ENCODE measurements at places on chromosomes 2 and 18.

DNA sequence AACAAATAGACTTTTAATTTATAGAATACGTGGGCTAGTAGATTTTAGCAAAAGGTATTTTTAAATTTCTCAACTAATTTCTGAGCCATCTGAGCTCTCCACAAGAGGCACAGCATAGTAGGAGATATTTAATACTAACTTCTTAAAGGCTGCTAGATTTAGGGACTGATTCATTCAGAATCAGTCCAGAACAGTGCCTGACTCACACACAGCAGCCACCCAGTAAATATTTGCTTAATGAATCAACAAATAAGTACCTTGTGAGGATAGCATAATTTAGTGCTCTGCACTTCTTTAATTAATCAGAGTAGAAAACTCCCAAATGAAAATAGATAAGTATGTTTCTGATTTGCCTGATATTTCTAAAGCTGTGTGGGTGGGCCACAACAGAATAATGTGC lies 35.6 kb upstream of the SYT4 start:
- DNase-seq = no peak

DNA sequence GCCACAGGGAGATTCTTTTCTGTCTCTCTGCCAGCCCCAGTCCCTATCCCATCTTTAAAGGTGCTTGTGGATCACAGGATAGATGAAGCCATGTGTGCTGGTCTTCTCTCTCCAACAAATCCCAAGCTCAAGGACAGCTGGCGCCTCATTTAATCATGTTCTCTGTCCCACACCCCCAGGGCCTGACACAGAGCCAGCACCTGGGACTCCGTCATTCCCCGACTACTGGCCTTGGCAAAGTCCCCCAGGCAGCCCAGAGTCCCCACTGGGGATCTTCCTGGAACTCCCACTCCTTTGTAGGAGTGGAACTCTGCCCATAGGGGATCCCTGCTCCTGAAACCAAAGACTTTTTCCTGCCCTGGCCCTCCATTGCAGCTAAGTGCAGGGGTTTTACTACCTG lies 60.8 kb downstream of the MTHFD2 start:
- DNase-seq = no peak

DNA sequence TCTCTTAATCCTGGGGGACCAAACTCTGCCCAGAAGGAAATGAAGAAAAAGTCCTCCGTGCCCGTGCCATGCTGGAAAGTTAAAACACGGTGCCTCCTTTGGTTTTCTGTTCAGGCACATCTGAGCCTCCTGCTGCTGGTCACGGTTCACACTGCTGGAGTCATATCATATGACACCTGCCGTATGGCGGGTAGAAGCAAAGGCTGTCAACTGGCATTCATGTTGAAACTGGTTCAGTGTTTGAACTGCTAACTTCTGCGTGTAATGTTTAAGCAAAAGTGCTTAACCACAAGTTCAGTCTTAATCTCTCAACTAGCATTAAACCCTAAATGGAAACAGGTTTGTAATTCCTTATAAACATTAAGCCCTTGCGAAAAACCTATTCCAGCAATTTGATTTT lies 3.1 kb downstream of the STK39 start:
- peak; percentile 87 for DNase-seq

DNA sequence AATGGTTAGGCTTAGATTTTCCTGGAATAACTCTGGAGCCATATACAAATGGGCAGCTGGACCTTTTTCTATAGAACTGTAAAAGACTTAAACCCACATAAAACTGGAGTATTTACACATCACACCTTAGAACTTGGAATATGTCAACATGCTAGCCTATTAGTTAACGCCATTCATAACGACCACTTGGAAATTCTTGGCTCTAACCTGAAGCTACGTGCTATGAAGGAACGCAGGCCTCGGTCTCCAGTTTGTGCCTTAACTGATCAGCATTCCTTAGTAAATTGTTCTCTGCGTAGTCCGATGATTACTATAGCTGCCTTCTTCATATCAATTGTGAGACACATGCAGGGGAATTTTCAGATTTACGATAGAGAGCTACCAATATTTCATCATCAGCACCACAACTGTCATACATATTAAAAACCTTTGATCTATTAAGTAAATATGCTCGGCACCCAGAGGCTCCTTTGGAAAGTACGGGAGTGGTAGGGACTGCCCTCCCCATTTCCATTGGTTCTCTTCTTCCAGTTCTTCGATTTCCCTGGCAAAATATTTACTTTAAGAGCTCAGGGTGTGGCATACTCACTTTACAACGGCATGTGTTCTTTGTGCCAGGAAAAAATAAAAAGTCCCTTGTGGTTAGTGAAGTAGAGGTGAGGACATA lies 17.5 kb upstream of the CCL20 start:
- no peak for DNase-seq

DNA sequence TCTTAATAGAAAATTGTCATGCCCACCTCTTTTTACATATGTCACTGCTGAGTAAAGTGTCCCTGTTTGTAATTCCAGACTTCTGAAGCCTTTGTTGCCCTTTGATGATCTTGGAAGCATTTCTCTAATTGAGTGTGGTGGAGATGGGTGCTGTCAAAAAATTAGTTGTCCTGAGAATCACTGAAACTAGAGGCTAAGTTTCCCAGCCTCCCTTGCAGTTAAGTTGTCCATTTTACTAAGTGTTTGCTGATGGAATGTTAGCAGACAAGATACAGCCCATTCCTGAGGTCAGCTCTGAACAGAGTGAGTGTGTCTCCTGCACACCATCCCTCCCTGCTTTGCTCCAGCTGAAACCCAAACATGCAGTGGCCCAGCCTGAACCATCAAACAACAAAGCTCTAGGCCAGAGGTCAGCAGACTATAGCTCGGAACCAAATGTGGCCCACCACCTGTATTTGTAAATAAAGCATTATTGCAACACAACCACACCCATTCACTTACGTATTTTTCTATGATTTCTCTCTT lies 28.1 kb upstream of the TMEM177 start:
- DNase-seq = no peak

DNA sequence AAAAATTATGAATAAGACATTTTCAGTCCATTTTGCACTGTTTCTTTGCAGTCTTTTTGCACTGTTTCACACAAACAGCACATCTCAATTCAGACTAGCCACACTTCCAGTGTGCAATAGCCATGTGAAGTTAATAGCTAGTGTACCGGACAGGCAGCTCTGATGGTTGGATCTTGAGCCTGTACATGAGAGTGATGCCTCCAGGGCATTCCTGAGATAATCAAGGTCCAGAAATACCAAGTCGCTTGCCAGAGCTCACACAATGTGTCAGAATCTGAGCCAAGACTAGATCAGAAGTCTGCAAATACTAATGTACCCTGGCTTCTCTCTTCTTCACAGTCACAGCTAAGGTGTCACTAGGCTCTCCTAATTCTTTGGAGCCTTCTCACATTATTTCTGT lies 180.2 kb downstream of the OSR1 start:
- no peak for DNase-seq

DNA sequence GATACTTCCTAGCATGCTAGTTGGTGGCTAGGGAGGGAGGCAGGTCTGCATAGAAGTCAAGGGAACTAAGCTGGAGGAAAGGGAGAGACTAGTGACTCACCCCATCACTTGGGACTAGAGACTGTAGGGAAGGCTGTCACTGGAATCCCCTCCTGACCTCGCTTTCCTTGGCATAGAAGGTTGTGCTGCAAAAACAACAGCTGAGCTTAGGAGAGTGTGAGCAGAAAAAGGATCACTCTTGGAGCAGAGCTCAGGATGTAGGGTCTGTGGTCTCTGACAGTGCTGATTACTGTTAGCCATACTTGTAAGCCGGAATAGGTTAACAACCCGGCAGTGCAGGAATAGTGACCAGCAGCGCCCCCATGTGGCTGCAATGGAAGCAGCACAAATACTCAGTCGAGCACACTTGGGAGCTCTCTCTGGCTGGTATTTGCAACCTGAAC lies 66.9 kb upstream of the SMAD2 start:
- peak; percentile 34 for DNase-seq

GRCh38 chr18:45896991-45897390 lies 70.1 kb downstream of the EPG5 start:
- no peak for DNase-seq

DNA sequence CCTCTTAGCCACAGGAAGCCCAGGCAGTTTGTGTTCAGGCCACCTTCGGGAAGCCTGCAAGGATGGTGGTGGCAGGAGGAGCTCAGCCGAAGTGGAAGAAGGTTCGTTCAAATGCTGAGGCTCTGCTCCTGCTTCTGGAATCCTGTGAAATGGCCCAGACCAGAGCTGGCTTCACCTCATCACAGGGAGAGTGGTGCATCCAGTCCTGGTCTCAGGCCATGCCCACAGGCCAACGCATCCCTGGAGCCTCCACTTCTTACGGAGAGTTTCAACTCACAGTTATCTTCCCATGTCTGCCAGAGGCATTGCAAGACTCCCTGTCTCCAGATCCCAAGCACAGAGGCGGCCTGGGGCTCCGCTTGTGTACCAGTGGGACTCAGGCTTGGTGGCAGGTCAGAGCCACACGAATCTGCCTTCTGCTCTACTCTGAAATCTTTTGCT lies 82.3 kb downstream of the NDUFA10 start:
- no peak for DNase-seq

DNA sequence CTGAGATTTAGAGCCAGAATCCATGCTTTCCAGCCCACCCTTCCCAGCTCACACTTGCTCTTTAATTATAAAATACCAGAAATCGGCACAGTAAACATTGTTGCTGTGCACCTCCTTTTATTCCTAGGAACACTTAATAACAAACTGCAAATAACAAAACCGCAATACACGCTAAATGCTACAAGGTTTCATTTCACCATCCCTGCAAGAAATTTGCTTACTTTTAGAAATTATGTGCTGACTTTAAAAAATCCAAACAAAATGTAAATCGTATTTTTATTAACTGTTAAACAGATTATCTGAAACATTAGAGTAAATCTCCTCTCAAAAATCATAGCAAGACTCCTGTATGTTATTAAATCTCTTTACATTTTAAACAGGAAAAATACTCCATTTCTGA lies 79.3 kb downstream of the TCF4 start:
- no peak for DNase-seq

DNA sequence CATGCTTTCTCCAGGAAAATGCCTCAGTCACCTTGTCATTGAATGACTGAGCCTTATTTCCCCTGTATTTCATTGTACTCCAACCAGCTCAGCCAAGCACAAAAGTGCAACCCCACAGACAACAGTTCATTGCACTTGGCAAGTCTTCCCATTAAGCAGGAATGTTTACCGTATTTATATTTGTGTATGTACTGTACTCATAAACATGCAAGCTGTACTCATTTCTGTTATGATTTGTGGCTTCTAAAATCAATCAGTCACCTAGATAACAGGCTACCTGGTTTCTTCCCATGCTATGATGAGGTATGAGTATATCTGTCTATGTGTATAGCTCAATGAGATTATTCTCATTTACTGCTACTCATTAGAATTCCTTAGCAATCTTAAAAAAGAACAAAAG lies 505.5 kb upstream of the FAM98A start:
- no peak for DNase-seq

DNA sequence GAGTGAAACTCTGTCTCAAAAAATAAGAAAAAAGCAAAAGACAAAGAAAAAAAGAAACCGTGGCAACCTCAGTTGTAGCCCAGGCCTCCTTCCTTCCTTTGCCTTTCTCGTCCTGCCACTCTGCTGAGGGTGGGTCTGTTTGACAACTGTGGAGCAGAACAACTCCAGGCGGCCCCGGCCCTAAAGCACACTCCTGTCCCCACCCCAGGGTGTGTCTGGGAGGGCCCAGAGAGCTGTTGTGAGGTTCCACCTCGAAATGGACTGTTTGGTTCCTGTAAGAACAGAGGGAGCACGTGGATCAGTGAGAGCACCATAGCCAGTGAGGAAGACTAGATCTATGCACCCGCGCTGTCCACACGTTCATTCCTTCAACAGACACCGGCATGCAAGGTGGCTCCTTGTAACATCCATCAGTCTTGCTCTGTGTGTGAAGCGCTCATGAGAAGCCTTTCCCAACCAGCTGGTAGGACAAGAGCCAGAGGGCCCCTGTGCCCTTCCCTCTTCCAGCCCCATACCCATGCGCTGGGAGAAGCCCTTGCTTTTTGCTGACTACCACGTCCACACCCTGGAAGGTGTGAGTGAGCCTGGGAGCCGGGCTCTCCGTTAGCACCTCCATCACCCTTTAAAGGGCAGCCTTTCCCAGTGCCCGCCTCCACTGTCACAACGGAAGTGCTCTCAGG lies 61.6 kb downstream of the SOWAHC start:
- DNase-seq = no peak

- DNase-seq = no peak
These were observed 89.0 kb downstream of the TMEM247 start for GRCh38 chr2:46568212-46569009.

GRCh38 chr2:235160281-235160810 lies 208.5 kb downstream of the SH3BP4 start:
- no peak for DNase-seq

- DNase-seq = no peak
These were observed 1145.3 kb upstream of the CHAC2 start for GRCh38 chr2:52622266-52622665.

GRCh38 chr2:46886268-46887027 lies 29.2 kb downstream of the MCFD2 start:
- DNase-seq = no peak

- DNase-seq = no peak
These were observed 87.0 kb downstream of the EIPR1 start for GRCh38 chr2:3290655-3291054.

DNA sequence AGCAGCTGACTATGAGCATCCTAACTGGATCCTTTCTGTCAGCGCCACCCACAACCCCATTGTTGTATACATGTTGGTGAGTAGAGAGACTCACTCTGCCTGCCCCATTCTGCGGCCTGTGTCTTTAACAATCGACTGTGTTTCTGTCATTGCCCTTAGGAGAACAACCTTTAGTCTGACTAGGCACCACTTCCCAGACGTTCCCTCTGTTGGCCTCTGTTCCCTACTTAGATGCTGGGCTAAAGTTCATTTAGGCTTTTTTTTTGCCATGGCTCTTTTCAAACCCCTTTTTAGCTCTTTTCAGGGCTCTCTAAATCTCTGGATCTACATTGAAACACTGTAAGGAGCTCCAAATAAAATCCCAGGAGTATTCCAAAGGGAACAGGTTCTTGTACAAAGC lies 20.5 kb upstream of the ACAA2 start:
- no peak for DNase-seq

DNA sequence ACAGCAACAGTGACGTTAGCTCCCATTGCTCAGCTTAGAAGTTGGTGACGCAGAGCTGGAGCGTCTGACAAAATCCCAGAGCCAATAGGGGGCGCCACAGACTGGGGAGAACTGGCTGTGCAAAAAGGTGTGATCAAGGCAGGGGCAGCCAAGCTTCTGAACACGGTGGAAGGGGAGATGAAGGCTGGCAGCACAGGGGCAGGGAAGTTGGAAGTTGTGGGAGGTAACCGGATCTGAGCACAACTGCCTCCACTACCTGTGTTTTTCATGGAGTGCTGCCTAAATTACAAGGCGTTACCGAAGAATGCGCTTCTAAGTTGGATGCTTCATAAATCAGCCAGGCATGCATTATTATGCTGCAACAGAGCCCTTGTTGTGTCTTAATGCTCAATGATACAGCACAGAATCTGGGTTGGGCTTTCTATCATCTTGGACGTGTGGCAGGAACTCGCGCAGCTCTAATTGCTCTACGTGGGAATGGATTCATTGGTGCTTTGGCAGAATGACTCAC lies 370.0 kb downstream of the SLC4A3 start:
- peak; percentile 34 for DNase-seq
